NCI-H146 (cell line): ENCODE measurements at places on chromosomes 4 and X.

GRCh38 chr4:106208481-106209460 lies 107.2 kb downstream of the TBCK start:
- DNase-seq = no peak

- DNase-seq = no peak
Observed at GRCh38 chr4:99832321-99832720, 15.7 kb downstream of the DAPP1 start.

- DNase-seq = no peak
Observed at GRCh38 chr4:180727478-180727877, 1515.7 kb upstream of the TENM3 start.

DNA sequence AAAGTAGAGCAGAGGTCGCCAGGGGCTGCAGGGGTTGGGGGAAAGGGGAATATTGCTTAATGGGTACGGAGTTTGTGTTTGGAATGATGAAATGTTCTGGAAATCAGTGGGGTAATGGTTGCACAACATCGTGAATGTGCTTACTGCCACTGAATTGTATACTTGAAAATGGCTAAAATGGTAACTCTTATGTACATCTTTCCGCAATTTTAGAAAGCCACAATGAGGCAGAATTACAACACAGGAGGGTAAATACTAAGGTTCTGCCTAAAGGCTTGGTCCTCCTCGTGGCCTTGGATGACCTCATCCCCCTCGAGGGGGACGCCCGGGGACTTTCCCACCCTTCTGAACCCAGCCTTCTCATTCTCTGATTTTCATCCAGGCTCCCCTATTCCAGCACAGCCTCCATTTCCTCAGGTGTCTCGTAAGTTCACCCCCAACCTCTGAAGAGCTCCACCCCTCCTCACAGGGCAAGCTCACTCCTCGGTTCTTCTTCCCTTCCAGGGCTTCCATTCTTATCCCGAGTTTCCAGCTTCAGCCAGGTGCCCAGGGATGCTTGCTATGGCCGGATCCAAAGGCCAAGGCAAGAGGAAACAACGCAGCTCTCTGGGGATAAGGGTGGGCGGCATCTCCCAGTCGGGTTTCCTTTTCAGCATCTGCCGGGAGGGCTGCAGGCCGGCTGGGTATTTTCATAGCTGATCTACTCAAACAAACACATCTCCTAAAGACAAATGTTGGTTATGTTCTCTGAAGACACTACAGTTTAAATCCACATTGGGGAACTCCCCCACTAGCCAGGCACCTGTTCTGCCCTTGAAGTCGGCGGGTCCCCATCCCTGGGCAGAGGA lies 71.3 kb upstream of the ACSL1 start:
- DNase-seq = no peak

GRCh38 chr4:22190855-22191254 lies 242.3 kb upstream of the KCNIP4 start:
- DNase-seq = no peak
